ENCODE measurements at places on chromosomes 5 and 9.

- DNase-seq: no peak
Observed at GRCh38 chr5:176519810-176520720, 17.1 kb downstream of the RNF44 start.

- no peak for DNase-seq
Observed at GRCh38 chr9:111068383-111068730, 30.1 kb upstream of the LPAR1 start.

DNA sequence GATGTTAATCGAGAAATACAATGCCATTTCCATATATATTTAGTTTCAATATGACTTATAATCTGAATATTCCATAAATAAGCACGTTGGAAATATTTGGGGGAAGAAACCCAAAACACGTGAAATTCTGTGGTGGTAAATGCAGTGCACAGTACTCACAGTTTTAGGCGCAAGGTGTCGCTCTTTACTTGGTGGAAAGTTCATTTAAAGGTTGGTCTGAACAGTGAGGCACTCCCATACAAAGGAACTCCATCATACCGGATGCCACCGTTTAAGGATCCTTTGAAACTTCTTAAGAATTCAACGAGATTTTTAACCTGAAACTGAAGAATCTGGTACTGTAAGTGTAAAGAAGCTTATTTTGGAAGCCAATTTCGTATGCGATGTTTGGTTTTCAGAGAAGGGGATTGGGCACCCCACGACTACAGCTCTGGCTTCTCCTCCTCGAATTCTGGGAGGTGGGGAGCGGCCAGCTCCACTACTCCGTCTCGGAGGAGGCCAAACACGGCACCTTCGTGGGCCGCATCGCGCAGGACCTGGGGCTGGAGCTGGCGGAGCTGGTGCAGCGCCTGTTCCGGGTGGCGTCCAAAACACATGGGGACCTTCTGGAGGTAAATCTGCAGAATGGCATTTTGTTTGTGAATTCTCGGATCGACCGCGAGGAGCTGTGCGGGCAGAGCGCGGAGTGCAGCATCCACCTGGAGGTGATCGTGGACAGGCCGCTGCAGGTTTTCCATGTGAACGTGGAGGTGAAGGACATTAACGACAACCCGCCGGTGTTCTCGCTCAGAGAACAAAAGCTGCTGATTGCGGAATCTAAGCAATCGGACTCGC lies at the start of gene PCDHA11:
Gene PCDHA11, plus strand, starts transcription at position 237 of the 834 bp plus-strand sequence. Its CDS starts 147 bp downstream, at position 384.
- no peak for DNase-seq

GRCh38 chr5:11733185-11733839 lies 170.9 kb downstream of the CTNND2 start:
- DNase-seq: no peak

- no peak for DNase-seq
Observed at GRCh38 chr5:16306812-16307211, 127.2 kb upstream of the MARCHF11 start.

GRCh38 chr9:129422032-129422842 lies 198.7 kb downstream of the C9orf50 start:
- DNase-seq: no peak

DNA sequence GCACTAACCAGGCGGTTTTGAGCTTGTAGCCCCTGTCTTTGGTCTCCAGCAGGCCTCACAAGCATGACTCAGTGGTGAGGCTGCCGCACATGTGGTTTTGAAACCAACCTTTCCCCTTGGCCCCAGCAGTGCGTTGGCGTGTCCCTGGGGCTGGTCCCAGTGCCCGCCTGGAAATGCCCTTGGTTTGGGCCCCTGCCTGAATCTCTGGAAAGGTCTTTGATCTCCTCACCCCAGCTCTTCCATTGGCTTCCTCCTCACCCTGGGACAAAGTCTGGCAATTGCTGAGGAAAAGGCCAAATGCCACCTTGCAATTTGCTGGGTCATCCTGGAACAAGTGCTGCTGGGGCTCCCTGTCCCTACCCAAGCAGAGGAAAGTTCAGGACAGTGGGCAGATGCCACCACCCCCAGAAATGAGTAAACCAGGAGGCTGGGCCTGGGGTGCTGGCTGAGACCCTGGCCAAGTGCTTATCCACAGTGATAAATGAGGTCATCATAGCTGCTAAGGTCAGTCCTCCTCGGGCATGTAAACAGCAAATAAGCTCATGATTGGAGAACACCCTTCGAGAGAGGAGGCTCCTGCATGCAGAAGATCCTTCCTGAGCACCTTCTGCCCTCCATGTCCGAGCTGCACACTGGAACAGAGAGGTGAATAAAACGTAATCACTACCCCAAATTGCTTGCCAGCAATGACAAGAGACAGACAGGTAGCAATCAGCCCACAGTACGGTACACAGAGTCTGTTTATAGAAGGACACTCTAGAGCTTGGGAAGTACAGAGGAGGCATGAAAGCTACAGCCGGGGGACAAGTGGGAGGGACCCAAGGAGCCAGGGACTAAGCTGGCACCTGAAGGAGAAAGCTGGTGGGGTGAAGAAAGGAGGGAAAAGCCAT lies 98.9 kb upstream of the CPEB4 start:
- DNase-seq: no peak

- no peak for DNase-seq
Observed at GRCh38 chr9:642014-642413, 199.5 kb upstream of the DMRT1 start.

- DNase-seq: no peak
Observed at GRCh38 chr5:31407921-31408693, 123.8 kb downstream of the DROSHA start.

GRCh38 chr9:116267021-116267420 lies 113.4 kb downstream of the PAPPA start:
- DNase-seq: no peak

DNA sequence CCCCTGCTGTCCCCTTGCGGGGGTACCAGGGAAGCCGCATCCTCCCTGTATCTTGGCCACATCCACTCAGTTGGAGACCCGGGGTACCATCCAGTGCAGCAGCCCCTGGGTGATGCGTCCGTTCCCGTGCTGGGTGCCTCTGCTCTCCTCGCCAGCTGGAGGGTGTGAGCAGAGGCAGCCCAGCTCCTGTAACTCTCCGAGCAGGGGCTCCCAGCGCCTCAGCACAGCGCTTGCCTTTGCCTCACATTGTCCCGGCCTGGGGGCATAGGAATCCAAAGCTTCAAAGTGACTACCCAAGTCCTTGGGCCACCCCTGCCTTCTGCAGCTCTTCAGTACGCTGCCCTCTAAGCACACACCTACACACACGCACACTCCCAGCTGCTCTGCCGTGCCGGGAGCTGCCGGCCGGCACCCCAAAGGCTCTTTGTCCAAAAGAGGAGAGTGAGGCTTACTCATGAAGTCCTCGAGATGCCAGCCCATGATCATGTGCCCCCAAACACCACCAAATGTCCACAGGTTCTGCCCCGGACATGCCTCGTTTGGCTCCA lies 733 bp downstream of the ANGPTL2 start:
- DNase-seq: no peak

GRCh38 chr5:43627028-43627427 lies 24.0 kb downstream of the NNT start:
- DNase-seq: peak; percentile 11

- no peak for DNase-seq
Observed at GRCh38 chr9:13174906-13175639, 104.4 kb downstream of the MPDZ start.

GRCh38 chr5:179504600-179505396 lies 45.6 kb upstream of the RUFY1 start:
- DNase-seq: no peak

GRCh38 chr5:109454731-109455505 lies 45.1 kb upstream of the PJA2 start:
- no peak for DNase-seq

- no peak for DNase-seq
Observed at GRCh38 chr5:154761046-154761736, 6.0 kb downstream of the LARP1 start.

- peak; percentile 17 for DNase-seq
Observed at GRCh38 chr9:80699511-80699998, 989.8 kb downstream of the TLE1 start.

GRCh38 chr5:58628626-58629025 lies 45.8 kb downstream of the RAB3C start:
- no peak for DNase-seq

GRCh38 chr5:137870647-137871339 lies 3.1 kb downstream of the MYOT start:
- no peak for DNase-seq

DNA sequence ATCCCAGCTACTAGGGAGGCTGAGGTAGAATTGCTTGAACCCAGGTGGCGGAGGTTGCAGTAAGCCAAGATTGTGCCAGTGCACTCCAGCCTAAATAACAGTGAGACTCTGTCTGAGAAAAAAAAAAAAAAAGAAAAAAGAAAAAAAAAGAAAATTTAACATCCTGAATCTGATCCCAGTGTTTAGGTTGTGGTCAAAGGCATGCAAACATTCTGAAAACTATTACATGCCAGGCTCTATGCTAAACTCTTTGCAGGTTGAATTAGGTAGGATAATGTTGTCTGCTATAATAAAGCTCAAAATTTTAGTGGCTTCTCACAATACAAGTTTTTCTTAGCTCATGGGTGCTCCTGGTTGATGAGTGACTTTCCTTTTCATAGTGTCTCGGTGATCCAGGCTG lies 367.4 kb downstream of the PSAT1 start:
- DNase-seq: no peak

DNA sequence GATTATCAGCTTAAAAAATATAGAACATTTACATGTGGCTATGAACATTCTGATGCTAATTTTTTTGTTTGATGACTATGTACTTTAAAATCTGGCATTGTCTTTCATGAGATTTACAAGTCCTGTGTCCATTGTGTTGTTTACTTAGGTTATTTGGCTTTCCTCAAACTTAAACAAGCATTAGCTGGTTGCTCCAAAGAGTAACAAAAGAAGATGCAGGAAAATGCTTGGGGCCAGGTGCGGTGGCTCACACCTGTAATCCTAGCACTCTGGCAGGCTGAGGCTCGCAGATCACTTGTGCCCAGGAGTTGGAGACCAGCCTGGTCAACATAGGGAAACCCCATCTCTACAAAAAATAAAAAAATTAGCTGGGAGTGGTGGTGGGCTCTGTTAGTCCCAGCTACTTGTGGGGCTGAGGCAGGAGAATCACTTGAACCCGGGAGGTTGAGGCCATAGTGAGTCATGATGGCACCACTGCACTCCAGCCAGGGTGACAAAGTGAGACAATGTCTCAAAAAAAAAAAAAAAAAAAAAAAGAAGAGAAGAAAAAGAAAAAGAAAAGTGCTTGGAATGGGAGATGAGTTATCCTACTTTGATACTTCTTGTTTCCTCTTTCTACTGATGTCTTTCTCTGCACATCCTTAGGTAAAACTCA lies 39.7 kb downstream of the PAM start:
- DNase-seq: peak; percentile 26

DNA sequence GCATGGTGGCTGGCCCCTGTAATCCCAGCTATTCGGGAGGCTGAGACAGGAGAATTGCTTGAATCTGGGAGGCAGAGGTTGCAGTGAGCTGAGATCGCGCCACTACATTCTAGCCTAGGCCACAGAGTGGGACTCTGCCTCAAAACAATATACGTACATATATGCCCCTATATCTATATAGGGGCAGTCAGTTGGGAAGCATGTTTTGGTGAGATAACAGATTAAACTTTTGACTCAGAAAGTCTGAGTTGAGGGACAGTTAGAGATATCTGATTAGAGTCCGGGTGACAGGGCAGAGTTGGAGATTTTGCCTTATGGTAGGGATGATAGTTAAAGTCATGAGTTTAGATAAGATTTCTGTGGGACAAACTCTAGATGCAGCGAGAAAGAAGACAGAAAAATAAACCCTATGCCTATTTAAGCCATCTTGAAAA lies 71.8 kb upstream of the ALDH1A1 start:
- DNase-seq: no peak

- no peak for DNase-seq
Observed at GRCh38 chr9:131290036-131290766, 678 bp downstream of the PLPP7 start.

- DNase-seq: no peak
Observed at GRCh38 chr5:32339878-32340277, 27.1 kb upstream of the MTMR12 start.

GRCh38 chr5:154355129-154355611 lies 90.6 kb upstream of the SAP30L start:
- no peak for DNase-seq

- no peak for DNase-seq
Observed at GRCh38 chr9:209143-209758, 5.4 kb upstream of the DOCK8 start.

GRCh38 chr5:43357878-43358281 lies 44.7 kb upstream of the HMGCS1 start:
- no peak for DNase-seq

GRCh38 chr9:34577400-34578240 lies 11.9 kb downstream of the CNTFR start:
- no peak for DNase-seq

Data from NCI-H510A (cell line).